ENCODE measurements at places on chromosomes 4 and X. TPM values are rescaled to one million over a fixed set of nuclear protein-coding genes. Genes with fewer than 3 reads are reported as not detected.
A peak's percentile ranks its signal among the peaks of the same experiment; 100 is the strongest.

EFHC2 gene
- total RNA-seq, result 2.2 TPM

SPIN4 gene
- 1.1 TPM for total RNA-seq

S100P gene
- total RNA-seq, result 3.8 TPM

ATP8A1 gene
- 43.3 TPM for total RNA-seq

SERTM2 gene
- total RNA-seq, result not detected

DRP2 gene
- total RNA-seq, result 0.10 TPM

CISD2 gene
- 14.4 TPM for total RNA-seq

GRCh38 chr4:40722576-40723161, 27.1 kb upstream of the NSUN7 start:
- DNase-seq, result no peak

DNA sequence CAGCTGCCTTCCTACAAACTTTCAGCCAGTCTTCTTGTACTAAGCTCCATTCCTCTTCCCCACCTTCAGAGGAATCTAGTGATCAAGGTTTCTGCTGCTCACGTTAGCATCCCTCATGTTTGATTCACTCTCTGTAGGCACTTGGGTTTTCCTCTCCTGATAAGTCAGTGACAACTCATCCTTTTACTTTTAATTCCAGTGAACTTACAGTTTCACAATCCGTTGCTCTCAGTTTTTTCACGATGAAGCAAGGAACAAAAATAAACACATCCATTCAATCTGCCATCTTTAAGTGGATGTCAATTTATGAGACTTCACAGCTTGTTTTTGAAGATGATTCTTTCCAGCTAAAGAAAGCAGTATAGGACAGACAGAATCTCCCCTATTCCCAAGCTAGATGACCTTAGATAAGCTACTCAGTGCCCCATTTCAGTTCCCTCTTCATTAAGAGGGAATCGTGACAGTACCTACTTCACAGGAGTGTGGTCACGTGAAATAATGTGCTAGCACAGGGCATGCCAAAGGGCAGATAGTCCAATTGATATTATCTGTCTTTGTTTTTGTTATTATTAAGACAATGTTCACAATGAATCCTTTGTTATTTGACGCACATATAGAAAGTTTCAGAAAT, 234.3 kb downstream of the PALLD start:
- DNase-seq, result no peak

- DNase-seq, result no peak
Observed at GRCh38 chr4:147837435-147837834, 105.5 kb downstream of the ARHGAP10 start.

GRCh38 chrX:46500054-46500453, 45.2 kb downstream of the ZNF674 start:
- no peak for DNase-seq

- no peak for DNase-seq
Observed at GRCh38 chrX:41022566-41022965, 62.7 kb upstream of the USP9X start.

DNA sequence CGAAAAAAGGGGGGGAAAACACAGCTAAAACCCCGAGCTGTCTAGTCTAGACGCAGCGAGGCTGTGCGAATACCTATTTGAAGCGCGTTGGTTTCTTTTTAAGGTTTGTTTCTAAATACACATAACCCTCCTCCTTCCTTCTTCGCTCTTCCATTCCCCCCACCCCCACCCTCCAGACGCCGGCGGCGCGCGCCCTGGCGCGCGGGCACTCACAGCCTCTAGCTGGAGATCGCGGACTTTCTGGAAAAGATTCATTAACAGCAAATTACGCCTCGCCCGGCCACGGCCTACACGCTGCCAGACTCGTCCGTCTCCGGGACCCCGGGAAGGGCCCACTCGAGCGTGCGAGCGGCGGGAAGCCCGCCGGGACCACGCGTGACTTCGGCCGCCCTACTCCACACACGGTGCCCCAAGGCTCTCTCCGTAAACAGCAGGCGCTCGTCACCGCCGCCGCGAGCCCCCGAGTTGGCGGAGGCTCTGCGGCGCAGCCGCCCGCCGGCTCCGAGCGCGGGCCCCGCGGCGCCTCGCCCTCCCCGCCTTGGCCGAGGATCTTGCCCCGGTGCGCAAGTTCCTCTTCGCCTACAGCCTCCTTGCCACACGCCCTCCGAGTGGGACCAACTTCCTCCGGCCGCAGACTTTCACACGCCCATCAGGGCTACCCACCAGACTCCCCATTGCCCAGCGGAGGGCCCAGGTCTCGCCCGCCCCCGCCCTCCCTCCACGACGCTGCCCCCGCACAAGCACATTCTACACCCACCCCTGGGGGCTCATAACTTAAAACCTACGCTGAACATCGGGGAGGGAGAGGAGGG, 2.0 kb downstream of the BCOR start:
- DNase-seq, result no peak

GRCh38 chr4:52545099-52546069, 113.7 kb downstream of the USP46 start:
- DNase-seq, result peak; percentile 45

DNA sequence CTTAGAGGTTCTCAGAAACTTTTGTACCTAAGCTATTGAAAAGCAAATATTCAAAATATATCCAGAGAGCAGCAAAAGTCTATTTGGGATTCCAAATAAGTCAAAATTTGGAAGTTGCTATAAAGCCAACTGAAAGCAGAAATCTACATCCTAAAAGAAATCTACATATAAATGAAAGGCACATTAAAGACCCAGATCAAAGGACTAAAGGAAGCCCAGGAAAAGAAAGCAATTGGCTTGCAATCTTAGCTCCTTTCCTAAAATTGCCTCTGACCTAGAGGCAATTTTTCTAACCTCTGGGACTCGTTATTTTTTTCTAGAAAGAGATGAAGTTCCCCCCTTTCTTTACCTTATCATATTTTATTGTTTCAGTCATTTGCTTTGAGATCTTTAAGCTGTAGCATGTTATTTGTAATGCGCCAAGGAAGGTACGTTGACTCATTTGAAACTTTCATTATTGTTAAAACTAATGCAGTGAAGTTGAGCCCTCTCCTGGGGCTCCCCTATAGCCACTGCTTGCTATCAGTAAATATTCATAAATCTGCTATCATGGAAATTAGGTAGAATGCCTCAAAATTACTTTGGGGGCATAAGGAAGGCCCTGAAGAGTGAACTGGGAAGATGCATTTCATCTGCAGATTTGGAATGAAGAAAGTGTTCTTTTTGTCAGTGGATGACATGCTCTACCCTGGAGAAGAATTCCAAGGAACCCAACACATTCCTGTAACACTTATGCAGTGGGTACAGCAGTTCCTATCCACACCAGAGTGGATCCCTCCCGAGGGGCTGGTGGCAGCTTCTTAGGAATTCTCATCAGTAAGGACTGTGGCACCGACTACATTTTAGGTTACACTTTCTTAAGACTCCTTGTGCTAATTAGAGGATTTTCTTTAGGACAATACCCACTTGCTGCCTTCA, 177.8 kb upstream of the IGFBP7 start:
- no peak for DNase-seq

DNA sequence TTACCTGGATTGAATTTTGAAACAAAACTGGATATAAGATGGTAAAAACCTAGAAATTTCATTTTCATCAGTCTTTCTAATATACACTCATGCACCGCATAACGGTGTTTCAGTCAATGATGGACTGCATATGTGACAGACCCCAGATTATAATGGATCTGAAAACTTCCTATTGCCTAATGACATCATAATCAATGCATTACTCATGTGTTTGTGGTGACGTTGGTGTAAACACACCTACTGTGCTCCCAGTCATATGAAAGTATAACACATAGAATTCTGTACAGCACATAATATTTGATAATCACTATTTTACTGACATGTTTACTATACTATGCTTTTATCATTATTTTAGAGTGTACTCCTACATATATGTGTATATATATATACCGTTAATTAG, 119.9 kb upstream of the AGA start:
- no peak for DNase-seq

DNA sequence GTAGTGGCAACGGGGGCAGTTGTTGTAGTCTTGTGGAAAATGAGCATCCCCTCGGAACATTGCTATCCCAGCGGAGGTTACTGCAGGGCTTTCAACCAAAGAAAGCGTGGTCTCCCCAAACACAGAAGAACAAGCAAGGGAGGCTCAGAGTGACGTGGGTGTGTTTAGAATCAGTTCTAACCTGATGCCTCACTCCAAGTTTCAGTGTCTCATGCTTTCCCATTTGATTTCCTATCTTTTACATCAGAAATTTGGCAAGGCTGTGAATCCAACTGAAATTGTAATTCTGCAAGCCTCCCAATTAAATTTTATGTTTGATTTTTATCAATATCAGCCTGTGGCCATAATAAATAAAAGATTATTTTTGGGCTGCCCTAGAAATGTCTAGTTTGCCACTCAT, 156.1 kb upstream of the LNX1 start:
- no peak for DNase-seq

DNA sequence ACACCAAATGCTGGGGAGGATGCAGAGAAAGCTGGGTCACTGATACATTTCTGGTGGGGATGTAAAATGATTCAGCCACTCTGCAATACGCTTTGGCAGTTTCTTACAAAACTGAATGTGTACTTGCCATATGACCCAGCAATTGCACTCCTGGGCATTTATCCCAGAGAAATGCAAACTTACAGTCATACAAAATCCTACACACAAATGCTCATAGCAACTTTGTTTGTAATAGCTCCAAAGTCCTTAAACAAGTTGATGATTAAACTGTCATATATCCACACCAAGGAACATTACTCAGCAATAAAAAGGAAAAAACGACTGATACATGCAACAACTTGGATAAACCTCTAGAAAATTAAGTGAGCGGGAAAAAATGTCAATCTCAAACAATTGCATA, 12.3 kb downstream of the MID1 start:
- no peak for DNase-seq

GRCh38 chrX:49000636-49001035, 1.4 kb downstream of the GRIPAP1 start:
- DNase-seq, result no peak

DNA sequence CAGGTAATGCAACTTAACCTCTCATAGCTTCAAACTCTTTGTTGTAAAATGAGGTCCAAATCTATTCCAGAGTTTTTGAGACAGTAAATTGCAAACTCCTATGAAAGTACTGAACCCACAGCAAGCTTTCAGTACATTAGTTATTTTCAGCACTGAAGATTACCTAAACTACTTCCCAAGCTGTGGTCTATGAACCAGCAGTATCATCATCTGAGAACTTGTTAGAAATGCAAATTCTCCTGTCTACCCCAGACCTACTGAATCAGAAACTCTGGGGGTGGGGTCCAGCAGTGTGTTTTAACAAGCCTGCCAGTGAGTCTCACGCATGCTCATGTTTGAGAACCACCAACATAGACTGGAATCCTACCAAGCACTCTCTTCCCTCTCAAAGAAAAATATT, 5.7 kb upstream of the CASP6 start:
- no peak for DNase-seq

DNA sequence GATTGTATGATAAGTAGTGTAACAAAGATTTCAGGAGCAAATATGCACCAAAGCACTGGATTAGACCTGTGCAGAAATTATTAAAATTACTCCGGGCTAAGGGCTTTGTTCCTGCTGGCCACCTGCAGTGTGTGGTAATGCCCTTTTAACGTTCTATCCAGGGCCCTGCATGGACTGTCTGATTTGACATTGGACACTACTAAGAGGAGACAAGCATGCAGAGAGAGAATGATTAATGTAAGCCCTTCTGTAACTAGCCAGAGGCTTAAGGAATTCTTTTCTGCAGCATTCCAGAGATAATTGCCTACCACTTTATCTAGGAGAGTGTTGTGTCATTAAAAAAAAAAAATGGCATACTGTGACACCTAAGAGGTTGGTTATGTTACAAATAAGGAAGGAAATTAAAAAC, 117.0 kb downstream of the PCDH7 start:
- no peak for DNase-seq

DNA sequence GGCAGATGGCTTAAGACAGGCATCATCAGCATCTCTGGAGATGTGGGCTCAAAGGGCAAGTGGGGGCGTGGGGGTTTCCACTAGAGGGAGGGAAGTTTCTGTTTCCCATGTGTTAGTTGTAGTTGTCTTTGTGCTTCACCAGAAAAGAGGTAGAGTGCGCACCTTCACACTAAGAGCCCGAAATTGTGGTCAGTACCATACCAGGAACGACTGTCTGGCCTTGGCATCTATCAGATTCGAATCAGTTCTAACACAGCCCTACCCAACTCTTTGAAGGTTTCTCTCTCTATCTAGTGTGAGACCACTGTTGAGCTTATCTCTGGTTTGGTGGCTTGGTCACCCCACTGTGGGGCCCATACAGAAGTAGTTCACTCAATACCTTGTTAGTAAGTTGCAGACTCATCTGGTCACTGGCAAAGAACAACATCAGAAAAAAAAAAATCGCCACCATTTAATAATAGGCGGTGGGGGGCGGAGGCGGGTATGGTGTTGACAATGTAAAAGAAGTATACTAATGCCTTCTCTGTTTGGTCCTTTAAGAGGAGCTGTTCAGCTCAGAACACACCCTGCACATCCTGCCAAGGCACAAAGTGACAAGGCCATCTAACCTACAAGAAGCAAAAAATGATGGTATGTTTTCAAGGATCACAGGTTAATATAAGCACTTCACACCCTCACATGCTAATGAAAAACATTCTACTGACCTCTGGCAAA, 71.1 kb downstream of the NYX start:
- no peak for DNase-seq

DNA sequence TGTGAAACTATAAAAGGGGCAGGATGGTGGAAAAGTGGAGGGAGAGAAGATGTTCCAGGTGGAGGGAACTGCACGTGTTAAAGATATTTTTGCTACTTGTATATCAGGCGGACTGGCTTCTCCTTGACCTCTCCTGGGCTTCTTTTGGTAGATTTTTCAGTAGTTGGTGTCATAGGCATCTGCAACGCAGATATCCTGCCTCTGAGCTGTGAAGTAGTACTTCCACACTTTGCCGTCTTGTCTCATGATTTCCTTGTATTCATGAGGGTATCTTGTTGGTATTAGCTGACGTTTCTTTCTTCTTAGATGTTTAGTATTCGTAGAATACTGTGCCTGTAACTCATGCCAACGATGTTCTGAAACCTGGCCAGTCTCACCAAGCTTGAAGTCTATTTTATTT, 81.0 kb downstream of the WWC2 start:
- DNase-seq, result no peak

DNA sequence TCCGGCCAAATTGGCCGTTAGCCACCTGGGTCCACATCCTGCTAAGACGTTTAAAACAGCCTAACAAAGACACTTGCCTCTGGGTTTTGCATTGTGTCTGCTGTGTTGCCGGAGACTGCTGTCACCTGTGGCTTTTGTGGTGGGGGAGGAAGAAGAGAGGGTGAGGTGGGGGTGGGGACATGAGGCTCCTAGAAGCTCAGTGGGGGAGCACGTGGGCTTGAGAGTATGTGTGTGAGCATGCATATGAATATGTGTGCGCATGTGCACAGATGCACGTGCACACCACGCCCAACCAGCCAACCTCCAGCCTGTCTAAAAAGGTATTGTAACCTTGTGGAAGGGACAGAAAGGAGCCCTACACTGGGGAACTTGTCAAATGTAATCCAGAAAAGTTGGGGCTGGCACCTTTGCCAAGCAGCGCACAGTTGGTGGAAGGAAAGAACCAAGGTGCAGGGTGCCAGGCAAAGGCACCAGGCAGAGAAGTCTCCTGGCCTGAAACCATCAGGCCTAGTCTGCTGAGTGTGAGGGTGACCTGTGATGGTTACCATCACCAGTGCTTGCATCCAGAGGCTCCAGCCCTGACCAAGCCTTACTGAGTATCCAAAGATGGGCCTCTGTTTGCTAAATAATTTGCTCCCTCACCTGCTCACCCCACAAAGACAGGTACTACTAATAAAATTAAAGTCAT, 10.1 kb upstream of the SASH3 start:
- peak; percentile 32 for DNase-seq

All from T-helper 17 cell (primary cell).